NCI-H1930 (cell line): ENCODE measurements at places on chromosomes 2 and 18.

DNA sequence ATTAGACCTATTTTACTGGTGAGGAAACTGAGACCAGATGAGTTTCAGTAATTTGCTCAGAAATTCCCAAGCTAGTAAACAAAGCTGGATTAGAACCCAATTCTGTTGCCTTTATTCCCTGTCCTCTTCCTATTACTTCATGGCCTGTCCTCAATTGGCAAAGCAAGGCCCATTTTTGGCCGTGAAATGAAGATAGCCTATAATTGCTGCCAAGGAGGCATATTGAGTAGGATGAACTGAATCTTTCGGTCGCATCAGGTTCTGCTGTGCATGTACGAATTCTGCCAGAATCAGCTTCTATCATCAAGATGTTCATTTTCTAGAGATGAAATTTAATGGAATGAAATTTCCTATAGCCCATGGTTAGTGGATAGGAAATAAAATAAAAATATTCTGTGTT, 1485.2 kb upstream of the PIK3C3 start:
- no peak for DNase-seq

DNA sequence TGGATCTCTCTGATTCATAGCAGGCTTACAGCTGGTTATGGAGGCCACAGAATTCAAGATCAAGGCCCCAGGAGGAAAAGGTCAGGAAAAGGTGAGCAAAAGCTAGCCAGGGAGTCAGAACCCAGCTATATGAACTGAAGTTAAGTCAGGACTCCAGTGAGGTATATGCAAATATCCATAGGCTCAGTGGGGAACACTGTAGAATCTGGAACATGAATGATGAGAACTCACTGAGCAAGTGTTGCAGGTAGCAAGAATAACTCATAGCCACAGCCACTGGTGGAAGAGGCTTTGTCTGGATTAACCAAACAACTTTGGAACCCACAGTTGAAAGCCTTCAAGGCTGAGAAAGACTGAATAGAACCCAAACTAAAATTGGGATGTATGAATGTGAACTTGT, 24.7 kb downstream of the COBLL1 start:
- DNase-seq: no peak

GRCh38 chr18:37654731-37655369, 89.3 kb upstream of the CELF4 start:
- DNase-seq: no peak

- DNase-seq: no peak
Measured at GRCh38 chr18:21980744-21981143, 188.6 kb upstream of the GATA6 start.
